ENCODE measurements at places on chromosomes 2 and 18.

DNA sequence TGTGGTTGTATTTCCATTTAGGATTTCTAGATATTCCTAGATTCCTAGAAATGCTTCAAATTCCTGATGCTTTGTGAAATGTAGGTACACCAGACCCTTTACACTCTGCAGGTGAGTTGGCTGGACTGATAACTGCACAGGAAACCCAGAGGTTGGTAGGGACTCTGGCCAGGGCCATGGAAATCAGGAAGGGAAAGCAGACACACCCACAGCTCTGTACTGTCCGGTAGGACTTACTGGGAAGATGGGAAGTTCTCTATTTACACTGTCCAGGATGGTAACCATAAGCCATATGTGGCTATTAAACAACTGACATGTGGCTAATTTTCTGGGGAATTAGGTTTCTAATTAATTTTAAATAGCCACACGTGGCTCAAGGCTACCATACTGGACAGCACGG lies 31.4 kb downstream of the NEMP2 start:
- no peak for DNase-seq

GRCh38 chr18:77223221-77223639 lies 26.4 kb upstream of the GALR1 start:
- no peak for DNase-seq

DNA sequence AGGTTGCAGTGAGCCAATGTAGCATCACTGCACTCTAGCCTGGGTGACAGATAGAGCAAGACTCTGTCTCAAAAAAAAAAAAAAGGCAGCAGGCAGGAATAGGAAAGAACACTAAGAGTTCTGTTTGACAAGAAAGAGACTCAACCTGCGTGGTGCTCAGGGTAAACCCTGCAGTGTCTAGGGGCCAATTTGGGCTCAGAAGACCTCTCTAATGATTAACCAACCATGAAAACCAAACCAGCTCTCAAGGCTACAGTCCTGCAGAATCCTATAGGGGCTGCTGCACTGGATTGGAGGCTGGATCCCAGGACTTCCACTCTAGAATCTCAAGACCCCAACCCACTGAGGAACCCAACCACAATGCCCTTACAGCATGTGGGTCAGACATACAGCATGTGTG lies 2.4 kb downstream of the TRABD2A start:
- DNase-seq, result no peak

- no peak for DNase-seq
These were observed 297.4 kb downstream of the TGIF1 start for GRCh38 chr18:3747176-3747973.

- DNase-seq, result no peak
These were observed 142.7 kb downstream of the PDE11A start for GRCh38 chr2:177929662-177930522.

DNA sequence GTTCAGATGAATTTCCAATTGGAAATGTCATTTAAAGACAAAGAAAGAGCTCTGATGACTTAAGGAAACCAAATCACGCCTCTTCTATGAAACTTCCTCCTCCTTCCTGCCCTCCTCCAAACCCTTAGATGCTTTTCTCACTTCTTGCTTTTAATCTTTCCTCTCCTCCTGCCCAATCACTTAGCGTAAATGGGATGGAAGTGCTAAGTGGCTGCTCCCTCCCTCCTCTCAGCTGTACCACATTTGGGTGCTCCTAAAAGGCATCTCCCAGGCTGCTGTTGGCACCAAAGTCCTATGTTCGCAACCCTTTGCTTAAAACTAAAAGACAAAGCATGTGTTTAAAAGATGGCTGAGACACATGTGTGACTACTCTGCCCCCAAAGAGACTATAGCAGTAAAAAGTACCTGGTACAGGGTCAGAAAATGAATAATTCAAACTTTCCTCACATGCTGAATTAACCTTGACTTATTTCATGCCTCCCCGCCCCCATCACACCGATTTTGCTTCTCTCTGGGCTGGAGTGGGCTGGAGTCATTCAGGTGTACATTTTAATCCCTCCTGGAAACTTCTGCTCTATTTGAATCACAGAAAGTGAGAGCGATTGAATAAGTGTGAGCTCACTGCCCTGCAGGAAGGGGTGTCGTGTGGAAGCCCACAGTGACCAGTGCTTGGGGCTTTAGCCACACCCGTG lies 59.2 kb upstream of the KLF7 start:
- DNase-seq, result no peak

DNA sequence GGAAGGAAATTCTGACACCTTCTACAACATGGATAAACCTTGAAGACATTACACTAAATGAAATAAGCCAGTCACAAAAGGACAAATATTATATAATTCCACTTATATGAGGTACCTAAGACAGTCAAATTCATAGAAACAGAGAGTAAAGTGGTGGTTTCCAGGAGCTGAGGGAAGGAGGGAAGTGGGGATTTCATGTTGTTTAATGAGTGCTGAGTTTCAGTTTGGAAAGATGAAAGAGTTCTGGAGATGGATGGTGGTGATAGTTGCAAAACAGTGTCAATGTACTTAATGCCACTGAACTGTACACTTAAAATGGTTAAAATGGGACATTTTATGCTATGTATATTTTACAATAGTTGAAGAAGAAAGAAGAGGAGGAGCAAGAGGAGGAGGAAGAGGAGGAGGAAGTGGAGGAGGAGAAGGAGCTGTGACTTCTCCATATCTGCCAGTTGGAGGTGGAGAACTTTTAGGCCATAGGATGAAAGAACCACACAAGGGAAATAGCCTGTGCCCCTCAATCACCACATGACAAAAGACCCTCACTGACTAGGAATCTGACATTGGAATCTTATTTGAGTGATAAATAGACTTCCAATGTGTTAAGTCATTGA lies 55.3 kb upstream of the LGALSL start:
- DNase-seq, result no peak

GRCh38 chr2:148560496-148560895 lies 84.1 kb upstream of the EPC2 start:
- no peak for DNase-seq

DNA sequence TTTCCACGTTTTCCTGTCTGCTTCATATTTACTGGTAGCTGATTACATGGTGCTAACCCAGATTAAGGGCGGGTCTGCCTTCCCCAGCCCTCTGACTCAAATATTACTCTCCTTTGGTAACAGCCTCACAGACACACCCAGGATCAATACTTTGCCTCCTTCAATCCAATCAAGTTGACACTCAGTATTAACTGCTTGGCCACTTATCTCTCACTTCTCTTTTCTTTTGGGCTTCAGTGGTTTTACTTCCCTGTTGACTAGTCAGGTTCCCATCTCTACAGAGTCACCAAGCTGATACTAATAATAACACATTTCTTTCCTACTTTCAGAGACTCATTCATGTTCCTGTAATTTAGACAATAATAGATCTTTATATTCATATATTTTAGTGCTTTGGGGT lies 302.2 kb upstream of the MAP2 start:
- no peak for DNase-seq

DNA sequence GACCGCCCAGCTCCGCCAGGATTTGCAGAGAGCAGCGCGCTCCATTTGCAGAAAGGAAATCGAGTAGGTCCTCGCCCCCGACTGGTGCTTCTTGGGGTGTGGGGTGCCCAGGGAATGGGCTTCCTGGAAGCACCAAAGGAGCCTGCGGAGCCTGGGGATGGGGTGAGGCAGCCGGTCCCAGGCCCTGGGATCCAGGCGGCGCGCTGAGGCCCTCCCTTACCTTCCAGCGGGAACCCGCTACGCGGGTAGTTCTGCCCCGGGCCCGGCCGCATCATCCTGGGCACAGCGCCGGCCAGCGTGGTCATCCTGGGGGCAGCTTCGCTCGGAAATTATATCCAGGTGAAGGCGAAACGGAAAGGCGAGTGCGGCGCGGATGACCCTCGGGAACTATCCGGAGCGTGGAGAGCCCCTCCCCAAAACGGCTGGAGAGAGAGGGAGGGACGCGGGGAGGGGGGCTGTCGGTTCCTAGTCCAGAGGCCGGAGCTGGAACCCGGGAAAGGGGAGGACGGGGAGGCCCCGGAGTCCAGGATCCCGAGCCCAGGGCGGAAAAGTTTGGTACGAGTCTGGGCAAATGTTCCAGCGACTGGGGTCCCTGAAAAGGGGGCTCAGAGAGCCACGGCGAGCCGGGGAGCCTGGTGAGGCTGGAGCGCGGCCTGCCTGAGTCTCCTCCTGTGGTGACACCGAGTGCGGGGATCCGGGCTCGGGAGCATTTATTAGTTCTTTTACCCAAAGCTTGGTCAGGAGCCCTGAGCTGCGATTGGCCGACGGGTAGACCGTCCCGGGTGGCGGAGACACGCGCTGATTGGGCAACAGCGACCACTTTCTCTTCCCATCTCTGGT lies at the start of gene PAX3:
PAX3 (minus strand) TSS at position 688 of the 840 bp plus-strand sequence; CDS start at position 305, 383 bp downstream.
- no peak for DNase-seq

GRCh38 chr2:235511751-235512698 lies 18.2 kb downstream of the AGAP1 start:
- no peak for DNase-seq

- no peak for DNase-seq
These were observed 278.4 kb upstream of the CCDC68 start for GRCh38 chr18:55237660-55238059.

- DNase-seq, result peak; percentile 40
These were observed 70.4 kb downstream of the ARHGEF33 start for GRCh38 chr2:38959938-38960608.

GRCh38 chr2:19987936-19988335 lies 2.0 kb downstream of the WDR35 start:
- no peak for DNase-seq

DNA sequence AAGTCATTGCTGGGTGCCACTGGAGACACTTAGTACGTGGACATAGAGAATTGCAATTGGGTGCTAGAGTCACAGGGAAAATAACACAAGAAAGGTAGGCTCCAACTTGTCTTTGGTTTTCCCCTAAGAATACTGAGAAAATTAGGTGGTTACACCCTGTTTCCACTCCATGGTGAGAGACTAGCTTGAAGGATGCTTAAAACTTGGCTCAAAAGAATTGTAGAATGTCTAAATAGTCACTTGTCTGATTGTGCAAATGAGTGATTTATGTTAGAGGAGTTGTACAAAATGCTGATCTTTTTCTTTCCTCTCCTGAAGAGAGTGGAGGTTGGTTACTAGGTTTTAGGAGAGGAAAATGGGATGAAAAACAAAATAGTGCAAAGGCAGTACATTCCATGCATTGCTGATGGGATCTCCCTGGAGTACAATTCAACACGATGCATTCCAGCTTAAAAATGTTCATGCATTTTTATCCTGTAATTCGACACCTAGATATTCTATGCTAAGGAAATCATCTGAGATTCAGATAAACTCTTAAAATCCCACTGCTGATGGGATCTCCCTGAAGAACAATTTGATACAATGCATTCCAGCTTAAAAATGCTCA lies 2.2 kb upstream of the SERPINB12 start:
- DNase-seq, result no peak

DNA sequence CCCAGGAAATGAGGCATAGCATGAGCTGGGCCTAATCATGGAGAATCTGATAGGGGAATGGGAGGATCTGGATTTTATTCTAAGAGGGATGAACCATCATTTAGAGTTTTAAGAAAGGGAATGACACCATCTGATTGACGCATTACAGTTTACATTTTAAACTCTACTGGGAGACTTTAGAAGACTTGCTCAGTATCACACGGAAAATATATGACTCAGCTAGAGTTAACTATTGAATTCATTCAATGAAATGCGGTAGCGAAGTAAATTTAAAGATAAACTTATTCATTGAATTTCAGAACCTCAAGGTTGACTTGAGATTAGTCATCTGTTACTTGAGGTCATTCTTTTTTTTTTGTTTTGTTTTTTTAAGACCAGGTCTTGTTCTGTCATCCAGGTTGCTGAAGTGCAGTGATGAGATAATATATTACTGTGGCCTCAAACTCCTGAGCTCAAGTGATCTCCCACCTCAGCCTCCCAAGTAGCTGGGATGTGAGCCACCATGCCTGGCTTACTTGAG lies 25.0 kb downstream of the MC4R start:
- DNase-seq, result no peak

DNA sequence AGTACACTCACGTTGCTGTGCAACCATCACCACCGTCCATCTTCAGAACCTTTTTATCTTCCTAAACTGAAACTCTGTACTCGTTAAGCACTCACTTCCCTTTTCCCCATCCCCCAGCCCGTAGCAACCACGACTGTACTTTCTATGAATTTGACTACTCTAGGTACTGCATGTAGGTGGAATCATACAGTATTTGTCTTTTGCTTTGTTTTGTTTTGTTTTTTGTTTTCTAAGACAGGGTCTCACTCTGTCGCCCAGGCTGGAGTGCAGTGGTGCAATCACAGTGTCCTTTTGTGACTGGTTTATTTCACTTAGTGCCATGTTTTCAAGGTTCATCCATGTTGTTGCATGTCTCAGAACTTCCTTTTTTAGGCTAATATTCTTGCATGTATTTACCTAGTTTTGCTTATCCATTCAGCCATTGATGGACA lies 7.0 kb upstream of the TYMS start:
- no peak for DNase-seq

DNA sequence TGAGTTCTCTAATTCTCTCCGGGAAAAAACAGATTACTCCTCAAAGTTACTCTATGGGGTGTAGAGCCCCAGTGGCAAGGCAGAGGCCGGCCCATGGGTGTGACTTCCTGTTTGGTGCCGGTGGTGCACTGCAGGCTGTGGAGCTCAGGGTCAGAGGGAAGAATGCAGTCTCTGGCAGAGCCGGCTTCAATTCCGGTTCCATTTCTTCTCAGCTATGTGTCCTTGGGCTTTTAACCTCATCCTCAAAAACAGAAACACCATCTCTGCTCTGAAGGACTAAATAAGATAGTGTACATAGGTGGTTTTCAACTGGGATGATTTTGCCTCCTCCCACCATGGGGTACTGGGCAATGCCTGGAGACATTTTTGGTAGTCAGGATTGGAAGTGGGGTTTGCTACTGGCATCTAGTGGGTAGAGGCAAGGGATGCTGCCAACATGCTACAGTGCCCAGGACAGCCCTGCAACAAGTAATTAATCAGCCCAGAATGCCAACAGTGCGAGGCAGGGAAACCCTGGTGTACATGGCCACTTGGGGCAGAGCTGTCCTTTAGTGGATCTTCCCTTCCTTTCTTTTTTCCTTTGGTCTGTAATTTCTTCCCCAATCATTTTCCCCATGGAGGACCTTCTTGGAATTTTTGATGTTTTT lies 81.2 kb downstream of the INSIG2 start:
- no peak for DNase-seq

- no peak for DNase-seq
These were observed 254.7 kb upstream of the FIGN start for GRCh38 chr2:163990541-163990940.

- no peak for DNase-seq
These were observed 291.1 kb downstream of the ARHGAP15 start for GRCh38 chr2:143420313-143420712.

- DNase-seq, result no peak
These were observed 81.6 kb downstream of the HS6ST1 start for GRCh38 chr2:128237081-128237534.

DNA sequence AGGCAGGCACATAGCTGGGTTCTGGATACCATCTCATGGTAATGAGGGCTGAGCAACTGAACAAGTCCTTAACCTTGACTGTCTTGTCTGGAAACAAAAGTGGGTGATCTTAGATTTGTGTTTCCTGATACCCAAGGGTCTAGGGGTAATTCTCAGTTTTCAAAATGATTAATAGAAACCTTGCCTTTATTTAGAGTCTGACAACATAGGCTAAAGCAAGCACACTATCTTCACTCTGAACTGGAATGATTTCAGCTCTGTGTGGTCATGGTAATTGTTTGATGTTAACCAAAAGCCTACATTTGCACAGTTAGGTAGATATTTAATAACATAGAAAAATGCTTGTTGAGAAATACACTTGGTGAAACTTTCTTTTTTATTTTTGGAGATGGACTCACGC lies 6.8 kb upstream of the LAMA3 start:
- no peak for DNase-seq
